Glutamatergic neuron (in vitro differentiated cells): ENCODE measurements at places on chromosomes 7 and 10.

DNA sequence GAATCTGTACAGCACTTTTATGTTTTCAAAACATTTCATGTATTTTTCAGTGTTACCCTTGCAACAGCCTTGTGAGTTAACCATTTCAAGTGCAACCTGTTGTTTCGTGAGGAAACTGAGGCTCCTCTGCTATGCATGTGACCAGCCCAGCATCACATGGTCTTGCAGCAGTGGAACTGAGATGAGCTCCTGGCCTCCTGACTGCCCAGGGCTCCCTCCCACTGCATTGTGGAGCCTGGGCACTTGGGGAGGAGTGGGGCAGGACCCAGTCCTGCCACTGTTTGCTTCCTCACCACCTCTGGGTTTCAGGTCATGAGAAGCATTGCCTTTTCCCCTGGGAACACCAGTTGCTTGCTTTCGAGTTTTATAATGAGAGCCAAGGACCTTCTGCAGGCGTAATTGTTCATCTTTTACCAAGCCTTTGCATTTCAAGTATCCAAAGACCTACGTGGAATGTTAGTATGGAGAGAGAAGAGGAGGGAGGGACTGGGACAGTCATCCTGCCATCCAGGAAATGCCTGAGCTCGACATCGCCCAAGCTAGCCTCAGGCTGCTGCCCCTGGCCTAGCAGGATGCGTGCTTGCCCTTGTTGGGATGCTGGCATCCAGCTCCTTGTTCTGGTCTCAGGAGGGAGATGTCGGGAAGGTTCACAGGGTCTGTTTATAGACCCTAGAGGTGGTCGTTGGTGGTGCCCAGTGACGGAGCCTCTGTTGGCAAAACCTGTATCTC, 32.3 kb upstream of the BHLHA15 start:
- no peak for DNase-seq

DNA sequence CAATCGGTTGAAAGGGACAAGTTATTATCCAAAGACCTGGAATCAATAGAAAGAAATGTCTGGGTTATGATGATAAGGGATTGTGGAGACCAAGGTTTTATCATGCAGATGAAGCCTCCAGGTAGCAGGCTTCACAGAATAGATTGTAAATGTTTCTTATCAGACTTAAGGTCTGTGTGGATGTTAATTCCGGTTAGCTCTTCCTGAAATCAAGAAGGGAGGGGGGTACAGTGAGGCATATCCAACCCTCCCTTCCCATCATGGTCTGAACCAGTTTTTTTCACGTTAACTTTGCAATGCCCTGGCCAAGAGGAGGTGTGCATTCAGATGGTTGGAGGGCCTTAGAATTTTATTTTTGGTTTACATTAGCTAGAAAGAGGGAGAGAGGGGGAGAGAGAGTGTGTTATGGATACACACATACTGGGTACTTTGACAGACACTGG, 9.8 kb upstream of the LRRC61 start:
- no peak for DNase-seq

DNA sequence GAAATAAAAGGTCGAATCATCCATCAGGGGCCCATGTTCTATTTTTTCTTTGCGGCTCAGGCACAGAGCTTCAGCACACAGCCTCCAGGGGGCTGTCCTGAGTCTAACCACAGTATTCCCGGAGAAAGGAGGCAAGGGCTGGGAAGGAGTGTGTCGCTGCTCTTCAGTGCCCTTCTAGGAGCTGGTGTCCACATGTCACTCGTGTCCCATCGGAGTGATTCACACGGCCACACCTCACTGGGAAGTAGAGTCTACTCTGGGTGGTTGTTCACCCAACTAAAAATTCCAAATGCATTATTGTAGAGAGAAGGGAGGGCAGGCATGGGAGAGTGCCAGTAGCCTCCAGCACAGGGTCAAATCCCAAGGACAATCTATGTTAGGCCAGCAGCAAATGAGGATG, 114.8 kb upstream of the LANCL2 start:
- peak; percentile 55 for DNase-seq

GRCh38 chr7:5596046-5596895, 172.6 kb upstream of the TNRC18 start:
- DNase-seq, result peak; percentile 68

GRCh38 chr10:75465450-75465827, 34.0 kb downstream of the LRMDA start:
- no peak for DNase-seq

- DNase-seq, result no peak
Measured at GRCh38 chr10:31908157-31908556, 20.5 kb downstream of the ARHGAP12 start.

GRCh38 chr7:16755397-16755796, 1.8 kb downstream of the TSPAN13 start:
- DNase-seq, result no peak

- DNase-seq, result no peak
Measured at GRCh38 chr7:116929021-116929420, 24.3 kb upstream of the ST7 start.

DNA sequence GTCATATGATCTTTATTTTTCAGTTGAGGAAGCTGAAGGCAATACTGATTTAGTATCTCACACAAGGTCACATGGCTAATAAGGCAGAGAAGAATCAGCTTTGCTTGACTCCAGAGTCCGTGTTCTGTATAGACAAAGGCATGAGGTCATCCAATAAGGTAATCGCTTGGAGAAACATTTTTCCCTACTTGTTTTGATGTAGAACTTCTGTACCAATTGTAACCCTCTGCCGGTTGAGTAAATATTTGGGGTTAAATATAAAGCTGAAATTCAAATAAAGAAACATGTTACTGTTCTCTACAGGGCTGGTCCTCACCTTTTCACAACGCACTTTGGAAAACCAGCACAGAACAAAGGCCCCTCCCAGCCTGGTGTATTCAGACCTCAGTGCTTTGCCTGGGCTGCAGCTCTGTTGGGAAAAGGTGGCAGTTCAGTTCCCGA, 83.0 kb upstream of the INSYN2A start:
- DNase-seq, result no peak

DNA sequence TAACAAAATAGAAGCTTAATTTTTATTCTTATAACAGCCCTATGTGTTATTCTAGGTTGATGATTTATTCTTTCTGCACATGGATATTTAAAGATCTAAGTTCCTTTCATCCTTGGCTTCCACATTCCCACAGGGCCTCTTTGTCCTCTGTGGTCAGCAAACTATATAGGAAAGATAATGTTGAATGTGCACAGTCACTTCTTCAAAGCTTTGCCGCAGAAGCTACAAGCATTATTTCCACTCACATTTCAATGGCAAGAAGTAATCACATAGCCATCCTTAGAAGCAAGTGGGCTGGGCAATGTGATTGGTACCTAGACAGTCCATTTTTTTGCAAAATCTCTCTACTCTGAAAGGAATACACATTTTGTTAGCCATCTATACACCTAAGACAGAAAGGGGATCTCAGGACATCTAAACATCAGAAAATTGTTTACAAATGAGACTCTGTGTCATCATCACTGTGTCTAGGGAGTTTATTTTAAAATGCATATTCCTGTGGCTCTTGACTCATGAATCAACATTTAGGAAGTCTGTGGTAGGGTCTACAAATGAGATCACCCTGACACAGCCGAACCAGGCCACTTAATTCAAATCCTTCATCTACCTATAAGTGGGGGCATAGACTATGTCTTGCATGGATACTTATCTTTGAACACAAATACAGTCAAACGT, 1060.5 kb downstream of the XPNPEP1 start:
- DNase-seq, result no peak

- DNase-seq, result peak; percentile 37
Measured at GRCh38 chr7:108598153-108598552, 28.5 kb downstream of the DNAJB9 start.

DNA sequence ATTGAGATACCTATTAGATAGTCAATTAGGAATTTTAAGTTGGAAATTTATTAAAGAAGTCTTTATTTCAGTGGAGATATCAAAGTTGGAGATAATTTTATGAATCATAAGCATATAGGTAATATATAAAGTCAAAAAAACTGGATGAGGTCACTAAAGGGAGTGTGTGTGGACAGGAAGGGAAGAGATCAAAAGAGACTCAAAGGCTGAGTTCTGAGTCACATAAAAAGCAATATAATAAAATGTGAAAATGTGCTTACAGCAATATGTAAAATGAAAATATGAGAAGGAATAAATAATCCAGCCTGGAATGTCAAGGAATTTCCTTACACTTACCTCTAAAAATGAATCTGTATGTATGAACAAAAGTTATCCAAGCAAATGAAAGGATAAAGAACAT, 583.3 kb upstream of the SORCS1 start:
- no peak for DNase-seq

DNA sequence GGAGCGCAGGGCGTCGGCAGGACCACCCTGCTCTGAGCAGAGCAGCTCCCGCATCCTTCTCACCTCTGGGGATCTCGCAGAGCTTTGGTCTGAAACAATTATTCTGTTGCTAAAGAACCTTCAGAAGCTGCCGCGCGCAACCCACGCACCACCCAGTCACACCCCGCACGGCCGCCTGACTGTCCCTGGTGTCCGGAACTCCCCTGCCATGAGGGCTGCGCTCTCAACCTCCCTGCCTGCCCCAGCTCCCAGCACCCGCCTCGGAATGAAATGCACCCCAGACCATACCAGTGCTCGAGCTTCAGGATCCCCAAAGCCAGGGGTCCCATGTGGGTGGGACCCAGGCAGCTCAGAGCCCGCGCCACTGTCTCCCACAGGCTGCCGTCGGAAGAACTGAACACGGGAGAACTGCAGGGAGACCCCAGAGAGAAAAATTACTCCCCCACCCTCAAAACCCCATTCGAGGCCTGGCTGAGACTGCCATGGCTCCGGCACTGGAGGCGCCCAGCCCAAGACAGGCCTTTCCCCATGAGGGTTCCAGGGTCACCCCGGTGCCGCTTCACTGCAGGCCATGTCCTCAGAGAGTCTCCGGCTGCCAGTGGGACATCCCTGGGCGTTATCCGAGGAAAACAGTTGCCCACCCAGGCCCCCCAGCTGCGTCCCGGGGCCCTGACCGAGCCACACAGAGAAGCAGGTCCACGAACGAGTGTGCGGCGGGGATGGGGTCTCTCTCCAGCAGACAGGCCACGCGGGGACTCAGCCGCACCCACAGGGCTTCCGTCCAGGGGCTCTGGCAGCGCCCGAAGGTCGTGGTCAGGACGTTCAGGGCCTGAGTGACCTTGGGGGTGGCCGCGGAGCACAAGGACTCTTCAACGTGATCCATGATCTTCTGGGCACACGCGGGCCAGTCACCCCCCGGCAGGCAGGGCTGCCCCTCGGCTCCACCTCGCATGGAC, 12.1 kb downstream of the BRAT1 start:
- DNase-seq, result peak; percentile 17

DNA sequence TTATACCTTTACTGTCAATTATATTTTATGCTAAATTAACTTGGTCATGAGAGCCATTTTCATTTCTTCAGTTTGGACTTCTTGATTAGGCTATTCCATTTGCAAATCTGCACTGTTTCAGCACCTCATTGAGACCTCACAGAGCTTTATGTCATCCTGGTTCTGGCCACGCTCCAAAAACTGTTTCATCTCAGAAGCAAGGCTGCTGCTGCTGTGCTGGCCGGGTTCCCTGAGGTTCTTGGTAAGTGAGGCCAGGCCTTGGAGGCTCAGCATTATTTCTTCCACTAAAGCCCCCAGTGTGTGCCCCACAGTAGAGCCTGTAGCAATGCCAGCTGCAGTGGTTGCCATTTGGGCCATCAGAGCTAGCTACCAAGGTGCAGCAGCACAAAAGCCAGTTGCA, 7.8 kb upstream of the ZNF485 start:
- DNase-seq, result no peak

GRCh38 chr10:110793886-110794285, 77.8 kb upstream of the PDCD4 start:
- no peak for DNase-seq

DNA sequence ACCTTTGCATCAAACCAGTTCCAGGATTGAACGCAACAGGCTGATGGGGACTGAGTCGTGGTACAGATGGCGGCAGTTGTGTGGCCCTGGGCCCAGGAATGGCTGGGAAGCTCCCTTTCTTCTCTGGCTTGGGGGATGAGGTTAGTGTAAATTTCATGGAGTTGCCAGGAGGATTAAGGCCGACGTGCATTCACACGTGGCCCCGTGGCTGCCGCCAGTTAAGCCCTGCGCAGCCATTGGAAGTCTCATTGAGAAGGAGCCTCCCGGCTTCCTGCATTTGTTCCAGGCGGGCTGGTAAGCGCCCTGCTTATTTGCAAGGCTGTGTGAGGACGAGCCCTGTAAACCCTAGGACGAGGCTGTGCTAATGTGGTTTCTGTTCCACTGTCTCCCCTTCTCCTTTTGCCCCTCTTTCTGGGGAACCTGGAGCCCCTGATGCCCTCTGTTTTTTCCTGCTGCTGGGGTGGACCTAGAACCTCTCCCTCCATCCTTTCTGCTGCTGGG, 174.7 kb upstream of the TNRC18 start:
- DNase-seq, result peak; percentile 45

- DNase-seq, result no peak
Measured at GRCh38 chr10:78336402-78336791, 302.7 kb downstream of the RPS24 start.

- no peak for DNase-seq
Measured at GRCh38 chr7:15326044-15326644, 235.7 kb downstream of the AGMO start.

- no peak for DNase-seq
Measured at GRCh38 chr7:148987751-148988512, 40.4 kb downstream of the PDIA4 start.

- no peak for DNase-seq
Measured at GRCh38 chr7:47991270-47991669, 11.9 kb upstream of the HUS1 start.

DNA sequence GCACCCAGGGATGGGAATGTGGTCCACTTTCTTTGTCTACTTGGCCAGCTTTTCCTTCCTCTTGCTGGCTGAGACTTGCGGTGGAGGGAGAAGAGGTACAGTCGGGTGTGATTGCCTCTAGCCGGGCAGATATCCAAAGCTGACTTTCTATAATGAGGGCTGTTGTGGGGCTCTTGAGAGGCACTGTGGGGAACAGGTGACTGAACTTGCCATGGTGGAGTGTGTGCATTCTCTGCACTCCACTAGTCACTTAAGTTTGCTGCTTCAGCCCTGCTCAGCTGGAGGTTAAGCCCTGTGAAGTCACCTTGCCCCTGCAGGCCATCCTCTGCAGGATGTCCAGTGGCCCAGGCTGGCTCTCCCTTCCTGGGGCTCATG, 116.6 kb downstream of the AOAH start:
- no peak for DNase-seq

- DNase-seq, result peak; percentile 87
Measured at GRCh38 chr10:118241229-118242137, 100.6 kb downstream of the FAM204A start.

DNA sequence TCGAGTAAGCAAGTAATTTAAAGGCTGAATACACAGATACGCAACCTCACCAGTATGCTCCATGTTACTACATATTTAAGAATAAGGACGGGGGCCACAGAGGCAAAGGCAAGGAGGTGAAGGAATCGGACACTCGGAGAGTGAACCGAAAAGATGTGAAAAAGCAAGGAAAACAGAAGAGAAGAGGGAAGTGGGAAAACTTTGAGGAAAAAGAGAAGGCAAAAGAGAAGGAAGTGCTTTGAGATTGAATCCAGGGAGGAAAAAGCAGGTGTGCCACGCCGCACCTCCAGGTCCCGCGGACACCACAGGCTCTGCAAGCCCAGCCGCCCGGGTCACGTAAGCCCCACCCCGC, 367 bp upstream of the AVL9 start:
- DNase-seq, result no peak

GRCh38 chr7:131326576-131326975, 1.1 kb upstream of the MKLN1 start:
- no peak for DNase-seq
